ENCODE measurements at places on chromosomes 2 and 18. TPM values are rescaled to one million over a fixed set of nuclear protein-coding genes. Genes with fewer than 3 reads are reported as not detected.

Gene HOXD9
- total RNA-seq: not detected

Gene PRPF40A
- 145 TPM for total RNA-seq

Gene KLHL14
- not detected for total RNA-seq

Gene MAB21L4
- not detected for total RNA-seq

Gene IL1F10
- not detected for total RNA-seq

Gene YWHAQ
- 370 TPM for total RNA-seq

Data from activated CD4-positive, alpha-beta T cell treated with anti-CD3 and anti-CD28 coated beads for 36 hours (primary cell).